ENCODE measurements at places on chromosomes 3 and 15.

DNA sequence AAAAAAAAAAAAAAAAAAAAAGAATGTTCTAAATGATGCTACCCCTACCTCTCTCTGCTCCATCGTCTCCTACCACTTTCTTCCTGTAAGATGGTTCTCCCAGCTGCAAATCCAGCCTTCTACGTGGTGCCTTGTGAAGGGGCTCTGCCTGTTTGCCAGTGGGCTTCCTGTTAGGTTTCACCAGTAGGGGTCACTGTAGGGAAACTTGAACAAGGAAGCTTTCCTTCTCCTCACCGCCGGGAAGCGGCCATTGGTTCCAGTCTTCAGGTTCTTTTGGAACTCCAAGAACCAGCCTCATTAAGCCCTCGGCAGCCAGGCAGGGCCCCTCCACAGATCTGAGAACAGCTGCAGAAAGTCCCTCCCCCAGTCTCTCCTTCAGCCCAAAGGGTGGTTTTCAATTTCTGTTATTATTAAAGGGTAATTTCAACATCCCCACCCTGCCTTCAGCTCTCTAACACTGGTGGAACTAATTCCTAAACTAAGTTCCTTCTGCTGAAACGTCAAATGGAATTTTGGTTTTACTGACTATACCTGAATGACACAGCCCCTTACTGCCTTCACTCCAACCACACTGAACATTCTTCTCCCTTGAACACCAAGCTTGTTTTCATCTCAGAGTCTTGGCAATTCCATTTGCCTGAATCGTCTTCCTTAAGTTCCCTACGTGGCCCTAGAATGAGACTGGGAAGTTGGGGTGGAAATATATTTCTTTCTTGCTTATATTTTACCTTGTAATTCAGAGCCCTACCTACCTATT, 13.5 kb downstream of the MCCC1 start:
- no peak for DNase-seq

- no peak for DNase-seq
Observed at GRCh38 chr3:66498687-66499621, 1.9 kb downstream of the LRIG1 start.

DNA sequence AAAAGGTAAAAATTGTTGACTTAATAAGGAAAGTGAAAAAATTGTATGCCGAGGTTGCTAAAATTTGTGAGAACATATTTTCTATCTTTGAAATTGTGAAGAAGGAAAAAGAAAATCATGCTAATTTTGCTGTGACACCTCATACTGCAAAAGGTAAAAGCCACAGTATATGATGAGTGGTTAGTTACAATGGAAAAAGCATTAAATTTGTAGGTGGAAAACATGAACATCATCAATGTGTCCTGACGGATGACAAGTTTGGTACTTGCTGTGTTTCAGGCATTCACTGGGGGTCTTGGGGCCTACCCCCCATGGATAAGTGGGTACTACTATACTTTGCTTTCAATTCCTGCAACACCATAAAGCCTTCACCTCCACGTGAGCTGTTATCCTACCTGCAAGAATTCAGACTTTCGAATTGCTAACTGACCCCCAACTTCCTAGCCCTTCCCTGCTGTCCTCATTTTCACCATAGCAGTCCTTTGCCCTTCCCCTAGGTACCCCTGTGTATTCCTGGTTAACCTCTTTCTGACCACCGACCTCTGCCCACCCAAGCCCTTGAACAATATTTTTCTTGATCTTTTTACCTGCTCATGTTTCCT, 62.4 kb downstream of the RAB7A start:
- DNase-seq, result no peak

DNA sequence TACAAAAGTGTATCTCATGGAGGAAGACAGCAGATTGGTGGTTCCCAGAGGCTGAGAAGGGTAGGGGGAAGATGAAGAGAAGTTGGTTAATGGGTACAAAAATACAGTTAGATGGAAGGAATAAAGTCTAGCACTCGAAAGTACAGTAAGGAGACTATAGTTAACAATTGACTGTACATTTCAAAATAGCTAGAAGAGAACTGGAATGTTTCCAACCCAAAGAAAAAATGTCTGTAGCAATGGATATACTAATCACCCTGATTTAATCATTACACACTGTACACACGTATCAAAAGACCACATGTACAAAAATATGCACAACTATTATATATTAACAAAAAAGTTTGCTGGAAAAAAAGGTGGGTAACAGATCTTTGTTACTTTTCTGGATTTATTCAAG, 57.3 kb downstream of the THRB start:
- DNase-seq, result no peak

- DNase-seq, result no peak
Observed at GRCh38 chr3:124751501-124751900, 21.2 kb downstream of the UMPS start.

DNA sequence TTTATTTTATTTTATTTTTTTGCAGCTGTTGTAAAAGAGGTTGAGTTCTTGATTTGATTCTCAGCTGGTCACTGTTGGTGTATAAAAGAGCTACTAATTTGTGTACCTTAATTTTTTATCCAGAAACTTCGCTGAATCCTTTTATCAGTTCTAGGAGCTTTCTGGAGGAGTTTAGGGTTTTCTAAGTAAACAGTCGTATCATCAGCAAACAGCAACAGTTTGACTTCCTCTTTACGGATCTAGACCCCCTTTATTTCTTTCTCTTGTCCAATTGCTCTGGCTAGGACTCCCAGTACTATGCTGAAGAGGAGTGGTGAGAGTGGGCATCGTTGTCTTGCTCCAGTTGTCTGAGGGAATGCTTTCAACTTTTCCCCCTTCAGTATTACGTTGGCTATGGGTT, 165.8 kb upstream of the KCNMB2 start:
- DNase-seq, result no peak

- no peak for DNase-seq
Observed at GRCh38 chr3:113714702-113715101, 18.3 kb upstream of the USF3 start.

- no peak for DNase-seq
Observed at GRCh38 chr3:184258926-184259325, 2.4 kb downstream of the CAMK2N2 start.

DNA sequence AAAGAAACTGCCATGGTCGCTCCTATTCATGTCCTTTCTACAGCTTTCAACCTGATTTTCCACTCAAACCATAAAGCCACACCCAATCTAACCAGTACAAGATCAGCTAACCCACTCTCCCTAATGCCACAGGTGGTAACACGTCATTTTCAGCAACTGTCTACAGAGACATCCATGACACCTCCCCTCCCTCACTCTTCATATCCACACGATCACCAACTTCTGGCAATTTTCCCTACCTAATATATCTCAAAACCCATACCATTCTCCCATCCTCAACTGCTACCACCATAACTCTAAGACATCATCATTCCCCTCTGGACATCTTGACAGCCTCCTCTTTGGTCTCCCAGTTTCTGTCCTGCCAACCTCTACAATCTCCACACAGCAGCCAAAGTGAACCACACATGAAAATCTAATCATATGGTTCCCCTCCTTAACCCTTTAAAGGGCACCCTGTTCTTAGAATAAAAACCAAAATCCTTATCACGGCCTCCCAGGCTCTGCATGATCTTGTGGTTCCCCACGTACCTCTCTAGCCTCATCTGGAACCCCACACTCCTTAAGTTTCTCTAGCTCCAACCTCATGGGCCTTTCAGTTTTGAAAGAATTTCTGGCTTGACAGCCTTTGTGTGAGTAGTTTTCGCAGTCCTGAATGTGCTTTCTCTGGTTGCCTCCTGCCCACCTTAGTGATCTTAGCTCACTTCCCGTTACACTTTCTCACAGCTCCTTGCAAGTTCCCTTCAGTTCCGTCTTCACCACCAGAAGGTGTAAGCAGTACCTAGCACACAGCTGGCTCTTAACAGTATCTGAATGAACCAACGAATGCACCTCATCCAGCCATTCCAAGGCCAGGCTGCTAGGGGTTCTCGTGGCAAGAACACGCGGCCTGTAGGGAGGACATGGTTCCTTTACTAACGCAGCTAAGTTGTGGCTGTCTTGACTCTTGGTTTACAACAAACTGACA, 33.4 kb downstream of the SPINK8 start:
- no peak for DNase-seq

GRCh38 chr3:128155616-128156360, 2.5 kb downstream of the EEFSEC start:
- DNase-seq, result no peak

- no peak for DNase-seq
Observed at GRCh38 chr3:176219970-176220369, 977.3 kb downstream of the TBL1XR1 start.

DNA sequence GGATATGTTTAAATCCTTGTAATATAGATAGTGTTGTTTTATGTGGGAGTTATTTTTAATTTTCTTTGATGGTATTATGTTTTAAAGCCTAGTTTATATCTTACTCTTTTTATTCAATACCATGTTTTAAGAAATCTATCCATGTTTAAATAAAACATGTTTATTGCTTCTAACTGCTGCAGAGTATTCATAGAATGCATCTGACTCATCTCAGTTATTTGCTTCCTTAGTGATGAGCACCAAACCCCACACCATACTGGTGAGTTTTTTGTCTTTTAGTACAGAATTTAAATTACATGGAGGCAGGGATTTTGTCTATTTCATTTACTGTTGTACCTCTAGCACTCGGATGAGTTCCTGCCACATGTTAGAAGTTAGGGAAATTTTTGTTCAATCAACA, 209.2 kb downstream of the NSUN3 start:
- DNase-seq, result no peak

DNA sequence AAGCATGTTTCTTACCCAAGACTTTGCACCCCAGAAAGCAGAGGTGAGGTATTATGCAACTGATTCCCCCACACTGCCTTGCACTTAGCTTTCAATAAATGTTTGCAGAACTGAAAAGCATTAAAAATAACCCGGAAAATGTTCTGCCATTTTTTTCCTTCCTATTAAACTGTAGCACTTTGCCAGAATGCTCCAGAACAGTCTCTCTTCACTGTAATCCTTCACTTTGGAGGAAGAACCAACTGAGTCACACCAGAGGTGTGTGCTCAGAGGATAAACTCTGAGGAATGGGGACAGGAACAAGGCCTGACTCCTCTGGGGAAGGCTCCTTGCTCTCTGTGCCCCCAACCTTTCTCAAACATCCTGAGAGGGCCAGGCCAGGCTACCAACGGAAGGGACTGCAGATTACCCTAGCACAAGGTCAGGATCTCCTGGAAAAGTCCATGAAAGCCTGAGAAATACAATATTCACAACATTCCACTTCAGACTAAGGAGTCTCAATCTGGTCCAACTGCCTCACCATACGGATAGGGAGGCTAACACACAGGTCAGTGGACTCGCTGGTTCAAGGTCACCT, 19.0 kb downstream of the ANP32A start:
- DNase-seq, result no peak

DNA sequence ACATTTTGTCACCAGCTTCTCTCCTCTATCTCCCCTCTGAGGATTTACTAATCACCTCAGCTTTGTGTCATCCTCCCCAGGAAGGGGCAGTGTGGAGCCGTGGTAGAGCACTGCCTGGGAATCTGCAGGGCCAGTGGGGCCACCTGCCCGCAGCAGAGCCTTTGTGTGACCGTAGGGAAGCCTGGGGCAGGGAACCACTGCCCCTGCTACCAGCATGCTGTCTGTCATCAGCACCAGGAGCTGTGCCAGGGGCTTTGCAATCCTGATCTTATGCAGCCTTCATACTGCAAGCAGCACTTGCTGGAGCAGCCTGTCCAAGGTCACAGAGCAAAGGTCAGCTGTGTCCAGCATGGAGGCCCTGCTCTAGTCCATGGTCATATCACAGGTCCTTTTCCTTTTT, 170.2 kb upstream of the IL12A start:
- no peak for DNase-seq

- DNase-seq, result no peak
Observed at GRCh38 chr3:19364148-19364547, 215.8 kb downstream of the KCNH8 start.

DNA sequence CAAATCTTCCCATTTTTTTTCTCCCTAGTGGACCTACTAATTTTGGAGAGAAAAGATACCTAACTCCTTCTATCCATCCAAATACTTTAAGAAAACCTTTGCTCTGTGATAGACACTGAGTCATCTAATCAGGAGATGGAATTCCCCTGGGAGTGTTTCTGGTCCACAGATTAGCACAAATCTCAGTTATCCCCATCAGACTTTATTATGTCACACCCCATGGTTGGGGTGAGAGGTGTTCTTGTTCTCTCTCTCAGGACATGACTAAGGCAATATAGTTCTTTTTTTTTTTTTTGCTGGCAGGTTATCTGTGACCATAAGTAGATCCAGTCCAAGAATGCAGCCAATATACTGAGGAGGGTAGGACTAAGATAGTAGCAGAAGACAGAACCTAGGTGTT, 15.8 kb downstream of the SLC9A9 start:
- DNase-seq, result no peak

- no peak for DNase-seq
Observed at GRCh38 chr3:66038726-66039589, at the start of gene MAGI1. MAGI1 (minus strand) TSS chr3:66038918; CDS start chr3:66038308, 610 bp downstream.
